ENCODE measurements at places on chromosomes 4 and X.

- no peak for DNase-seq
These were observed 32.6 kb downstream of the ABHD18 start for GRCh38 chr4:127997534-127998388.

DNA sequence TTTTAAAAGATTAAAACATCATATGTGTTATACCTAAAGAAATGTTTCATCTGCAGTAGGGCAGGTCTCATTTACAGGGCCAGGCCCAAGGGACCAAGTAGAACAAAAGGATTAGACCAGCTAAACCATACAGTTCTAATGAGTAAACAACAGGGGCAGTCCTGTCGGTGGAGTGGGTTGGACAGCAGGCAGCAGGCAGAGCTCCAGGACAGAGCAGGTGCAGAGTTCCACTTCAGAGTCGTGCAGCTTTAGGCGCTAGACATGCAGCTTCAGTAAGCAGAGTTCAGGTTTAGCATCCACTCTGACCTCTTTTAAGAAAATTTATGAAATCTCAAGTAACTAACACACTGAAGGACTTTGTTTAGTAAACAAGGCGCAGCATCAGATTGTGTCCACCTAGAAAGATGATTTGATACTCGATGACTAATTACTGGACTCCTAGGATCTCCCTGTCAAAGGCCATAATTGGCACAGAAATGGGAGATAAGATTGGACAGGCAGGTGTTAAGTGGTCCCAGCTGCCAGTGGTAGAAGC, 487.7 kb upstream of the INTU start:
- DNase-seq, result no peak

GRCh38 chr4:60502733-60503132, 697.4 kb upstream of the ADGRL3 start:
- DNase-seq, result no peak

DNA sequence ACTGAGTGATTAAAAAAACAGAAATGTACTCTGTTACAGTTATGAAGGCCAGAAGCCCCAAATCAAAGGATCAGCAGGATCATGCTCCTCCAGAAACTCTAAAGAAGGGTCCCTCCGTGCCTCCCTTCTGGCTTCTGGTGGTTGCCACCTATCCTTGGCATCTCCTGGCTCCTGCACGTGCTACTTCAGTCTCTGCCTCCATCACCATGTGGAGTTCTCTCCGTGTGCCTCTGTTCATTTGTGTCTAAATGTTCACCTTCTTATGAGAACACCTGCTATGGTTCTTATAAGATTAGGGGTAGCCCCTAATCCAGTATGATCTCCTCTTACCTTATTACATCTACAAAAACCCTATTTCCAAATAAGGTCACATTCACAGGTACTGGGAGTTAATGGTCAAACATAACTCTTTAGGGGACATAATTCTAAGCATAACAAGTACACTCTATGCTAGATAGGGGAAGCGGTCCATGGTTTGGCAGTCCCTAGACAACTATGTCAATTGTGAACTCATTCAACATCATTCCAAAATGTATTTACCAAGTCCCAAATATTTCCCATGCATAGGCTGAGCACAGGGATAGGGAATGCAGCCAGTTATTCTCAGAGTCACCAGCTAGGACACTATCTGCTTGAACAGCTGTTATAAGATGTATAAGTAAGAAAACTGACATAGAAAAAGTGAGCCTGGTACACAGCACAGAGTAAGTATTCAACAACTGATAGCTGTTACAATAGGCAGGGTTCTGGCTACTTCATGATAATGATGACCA, 295.5 kb upstream of the BOD1L1 start:
- DNase-seq, result no peak

DNA sequence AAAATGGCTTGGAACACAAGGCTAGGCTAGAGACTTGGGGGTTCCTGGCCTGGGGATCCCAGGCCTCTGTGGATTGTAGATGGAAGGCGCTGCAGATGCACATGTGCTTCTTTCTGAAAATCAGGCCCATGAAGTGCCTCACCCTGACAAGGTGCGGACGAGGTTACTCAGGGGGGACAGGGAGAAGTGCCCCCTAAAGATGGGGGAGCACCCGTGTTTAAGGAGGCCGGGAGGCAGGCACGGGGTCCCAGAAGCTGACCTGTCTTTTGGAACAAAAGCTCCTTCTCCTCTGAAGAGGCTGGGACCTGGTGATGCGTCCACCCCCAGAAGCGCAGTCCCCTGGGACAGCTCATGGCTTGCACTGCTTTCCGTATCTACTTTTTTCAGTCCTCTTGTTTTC, 2.4 kb downstream of the PDZD4 start:
- no peak for DNase-seq

GRCh38 chr4:155566354-155566753, 100.3 kb upstream of the GUCY1A1 start:
- no peak for DNase-seq

DNA sequence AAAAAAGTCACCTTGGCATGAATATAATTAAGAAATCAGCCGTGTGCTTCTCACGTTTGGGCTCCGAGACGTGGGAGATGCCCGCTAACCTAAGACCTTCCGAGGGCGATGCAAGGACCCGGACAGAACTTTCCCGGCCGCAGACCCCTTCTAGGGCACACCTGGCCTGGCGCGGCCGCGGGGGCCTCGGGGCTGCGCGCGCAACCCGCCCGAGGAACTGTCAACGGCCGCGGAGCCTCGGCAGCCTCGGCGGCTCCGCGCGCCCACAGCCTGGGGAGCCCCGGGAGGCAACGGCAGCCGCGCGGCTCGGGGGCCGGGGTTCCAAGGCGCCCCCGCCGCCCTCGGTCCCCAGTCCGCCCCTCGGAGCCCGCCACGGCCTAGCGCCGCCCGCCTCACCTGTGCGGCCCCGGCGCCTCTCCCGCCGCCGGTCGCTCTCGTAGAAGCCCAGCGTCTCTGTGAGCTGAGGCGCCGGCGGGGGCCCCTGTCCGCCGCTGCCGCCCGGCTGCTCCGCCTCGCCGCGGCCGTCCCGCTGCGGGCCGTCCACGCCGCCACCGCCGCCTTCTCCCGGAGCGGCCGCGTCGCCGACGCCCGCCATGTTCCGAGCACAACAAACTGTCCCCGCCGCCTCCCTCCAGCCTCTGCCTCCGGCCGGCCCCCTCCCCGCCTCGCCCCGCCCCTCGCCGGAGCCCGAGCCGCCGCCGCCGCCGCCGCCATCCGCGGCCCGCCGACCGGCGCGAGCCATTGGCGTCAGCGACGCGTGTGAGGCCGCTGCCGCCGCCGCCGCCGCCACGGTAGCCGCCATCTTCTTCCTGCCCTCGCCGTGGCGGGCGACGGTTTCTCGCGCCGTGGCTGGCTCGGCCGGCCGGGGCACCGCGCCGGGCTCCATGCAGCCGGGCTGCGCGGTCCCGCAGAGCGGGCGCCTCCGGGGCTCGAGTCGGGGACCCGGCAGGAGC, at the start of gene TAPT1:
Gene TAPT1, minus strand, starts transcription at position 609 of the 953 bp plus-strand sequence. Its CDS starts 14 bp downstream, at position 595.
- DNase-seq, result peak; percentile 62

DNA sequence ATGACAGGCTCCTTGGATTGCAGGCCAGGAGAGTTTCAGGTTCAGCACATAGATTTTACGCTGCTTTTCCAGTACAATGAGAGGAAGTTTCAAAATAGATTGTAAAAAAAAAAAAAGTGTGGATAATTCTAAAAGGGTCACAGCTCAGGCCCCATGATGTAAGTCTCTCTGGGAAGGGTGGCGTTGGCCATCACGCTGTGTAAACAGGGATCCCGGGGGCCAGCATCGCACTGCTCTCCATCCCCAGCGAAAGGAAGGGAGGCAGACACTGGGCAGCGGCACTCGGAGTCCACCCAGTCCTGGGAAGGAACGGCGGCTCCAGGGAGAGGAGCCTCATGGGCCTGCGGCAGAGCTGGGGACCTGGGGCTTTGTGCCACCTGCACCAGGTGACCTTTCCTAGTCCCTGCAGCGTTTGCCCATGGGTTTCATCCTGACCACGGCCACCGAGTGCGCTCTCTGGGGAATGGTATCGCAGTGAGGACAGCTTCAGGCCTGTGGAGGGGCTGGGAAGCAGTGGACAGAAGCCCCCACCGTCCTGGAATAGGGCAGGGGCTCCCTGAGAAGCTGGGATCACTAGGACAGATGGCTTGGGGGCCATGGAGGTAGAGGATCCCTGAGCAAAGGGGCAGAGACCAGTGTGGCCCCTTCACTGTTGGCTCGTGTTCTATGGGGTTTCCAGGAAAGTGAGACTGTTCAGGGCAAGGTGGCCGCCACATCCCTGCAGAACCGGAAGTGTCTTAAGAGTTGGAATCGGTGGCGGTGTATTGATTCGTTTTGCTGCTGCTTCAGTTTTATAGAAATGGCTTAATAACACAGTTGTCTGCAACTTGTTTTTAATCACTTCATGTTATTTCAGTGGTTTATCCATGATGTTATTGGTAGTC, 38.9 kb downstream of the RGS12 start:
- no peak for DNase-seq

DNA sequence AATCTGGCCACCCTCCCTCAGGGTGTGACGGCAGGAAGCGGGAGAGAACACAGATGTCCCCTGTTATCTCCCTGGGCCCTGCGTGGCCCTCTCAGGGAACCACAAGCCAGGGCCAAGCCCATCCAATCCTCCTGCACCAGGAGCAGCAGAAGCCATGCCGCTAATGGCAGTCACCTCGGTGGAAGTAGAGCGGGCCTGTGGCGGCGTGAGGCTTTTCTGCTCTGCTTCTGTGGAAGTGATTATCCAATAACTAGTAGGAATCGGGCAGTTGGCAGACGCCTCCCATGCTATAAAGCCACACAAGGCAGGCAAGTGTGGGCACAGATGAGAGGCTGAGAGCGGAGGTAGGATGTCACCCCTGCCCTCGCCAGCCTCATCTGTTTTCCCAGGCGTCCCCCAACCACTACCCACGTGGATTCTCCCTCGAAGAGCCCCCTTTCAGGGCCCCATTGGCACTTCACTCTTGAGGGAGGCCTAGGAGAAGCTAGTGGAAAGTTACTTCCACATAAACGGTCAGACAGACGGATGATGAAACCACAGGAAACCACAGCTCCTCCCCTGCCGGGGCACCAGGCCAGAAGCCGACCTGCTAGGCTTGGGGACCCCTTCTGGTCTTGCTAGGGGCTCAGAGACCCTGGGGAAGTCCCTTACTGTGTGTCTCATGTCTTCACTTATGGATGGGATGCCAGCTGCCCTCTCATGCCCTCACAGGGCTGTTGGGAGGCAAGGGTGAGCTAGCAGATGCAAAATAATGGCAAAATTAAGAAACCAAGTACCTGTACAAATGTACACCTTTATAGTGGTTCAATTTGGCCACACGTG, 18.8 kb upstream of the TMSB4X start:
- DNase-seq, result peak; percentile 58

DNA sequence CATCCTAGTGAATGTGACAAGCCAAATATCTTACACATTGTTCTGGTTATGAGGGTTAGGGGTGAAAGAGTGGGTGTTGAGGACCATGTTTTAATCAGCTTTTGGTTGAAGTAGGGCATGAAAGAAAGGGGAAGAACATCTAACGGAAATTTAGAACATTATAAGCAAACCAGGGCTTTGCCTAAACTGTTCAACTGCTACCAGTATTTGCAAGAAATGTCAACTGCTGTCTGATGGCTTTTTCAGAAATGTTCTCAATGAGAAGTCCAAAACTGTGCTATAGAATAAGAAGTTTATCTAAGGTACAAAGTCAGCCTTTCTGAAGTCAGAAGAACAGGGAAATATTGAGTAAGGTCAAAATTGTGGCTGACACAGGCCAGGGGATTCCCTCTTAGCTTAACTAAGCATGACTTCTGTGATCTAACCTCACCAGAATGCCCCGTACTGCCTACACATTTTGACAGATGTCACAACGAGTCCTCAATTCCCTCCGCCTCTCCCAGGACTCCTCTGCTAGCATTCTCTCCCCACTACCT, 67.1 kb downstream of the DTHD1 start:
- DNase-seq, result no peak

- no peak for DNase-seq
These were observed 29.8 kb downstream of the DYNLT3 start for GRCh38 chrX:37817579-37817978.

DNA sequence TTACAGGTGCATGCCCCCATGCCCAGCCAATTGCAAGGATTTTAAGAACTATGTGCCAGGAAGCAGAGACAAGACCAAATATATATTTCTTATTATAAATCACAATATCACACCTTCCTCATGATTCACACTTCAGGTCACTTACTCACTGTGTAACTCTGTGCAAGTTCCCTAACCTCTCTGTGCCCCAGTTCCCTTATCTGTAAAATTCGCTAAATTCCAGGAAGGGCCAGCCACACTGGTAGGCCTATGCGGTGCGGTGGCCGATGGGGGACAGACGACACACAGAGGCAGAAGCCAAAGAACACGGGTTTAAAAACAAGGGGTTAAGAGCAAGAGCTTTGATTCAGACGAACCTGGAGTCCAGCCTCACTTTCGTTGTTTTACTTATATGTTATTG, 2.8 kb downstream of the TRIM2 start:
- no peak for DNase-seq

DNA sequence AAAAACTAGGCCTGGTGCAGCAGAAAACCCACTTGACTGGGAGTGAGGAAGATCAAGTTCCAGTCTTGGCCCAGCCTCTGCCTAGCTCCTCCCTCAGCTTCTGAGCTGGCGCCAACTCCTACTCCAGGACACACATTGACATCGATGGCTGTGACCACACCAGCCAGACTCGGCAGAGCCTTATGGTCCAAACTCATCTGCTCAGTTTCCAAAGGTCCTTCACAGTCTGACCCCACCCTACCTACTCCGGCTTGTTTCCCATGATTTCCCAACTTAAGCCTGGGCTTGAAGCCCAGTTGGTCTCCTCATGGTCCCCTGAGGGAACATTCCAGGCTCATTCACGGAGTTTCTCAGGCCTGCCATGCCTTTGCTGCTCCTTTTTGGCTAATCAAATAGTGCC, 10.1 kb downstream of the ELF4 start:
- DNase-seq, result no peak

- no peak for DNase-seq
These were observed 27.7 kb downstream of the ENPP6 start for GRCh38 chr4:184189966-184190365.

GRCh38 chrX:138996268-138996667, 284.8 kb upstream of the FGF13 start:
- DNase-seq, result no peak

- DNase-seq, result no peak
These were observed 25.4 kb upstream of the IL2 start for GRCh38 chr4:122481766-122482405.
